ENCODE measurements at places on chromosomes 2 and 18.

GRCh38 chr2:120985997-120986651, 250.5 kb downstream of the GLI2 start:
- DNase-seq = no peak

DNA sequence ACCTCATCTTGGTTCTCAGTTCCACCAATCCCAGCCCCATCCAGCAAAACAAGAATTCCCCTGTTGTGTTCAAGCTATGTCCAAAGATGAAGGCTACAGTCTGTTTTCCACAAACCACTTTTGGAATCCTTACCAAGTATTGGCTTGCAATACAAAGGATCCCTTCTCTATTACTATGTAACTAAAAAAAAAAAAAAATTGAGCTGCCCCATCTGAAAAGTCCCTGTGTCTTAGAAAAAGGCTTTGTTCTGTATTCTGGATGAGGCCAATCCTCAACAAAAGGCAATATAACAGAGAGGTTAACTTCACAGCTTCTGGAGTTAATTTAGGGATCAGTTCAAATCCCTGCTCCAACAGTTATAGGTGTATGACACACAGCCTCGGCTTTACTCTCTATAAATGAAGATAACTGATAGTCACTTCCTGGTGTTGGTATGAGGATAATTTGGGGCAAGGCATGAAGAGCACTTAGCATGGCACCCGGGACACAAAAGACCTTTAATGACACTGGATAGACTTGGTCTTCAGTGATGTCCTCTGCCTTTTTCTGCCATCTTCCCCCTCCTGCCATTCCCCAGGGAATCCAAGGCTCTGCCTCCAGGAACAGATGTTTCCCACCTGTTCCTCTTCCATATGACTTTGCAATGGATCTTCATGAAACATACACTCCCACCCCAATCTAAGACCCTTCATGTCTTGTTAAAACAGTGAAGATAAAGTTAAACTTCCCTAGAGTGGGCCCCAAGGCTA, 61.2 kb upstream of the ATL2 start:
- DNase-seq = no peak

DNA sequence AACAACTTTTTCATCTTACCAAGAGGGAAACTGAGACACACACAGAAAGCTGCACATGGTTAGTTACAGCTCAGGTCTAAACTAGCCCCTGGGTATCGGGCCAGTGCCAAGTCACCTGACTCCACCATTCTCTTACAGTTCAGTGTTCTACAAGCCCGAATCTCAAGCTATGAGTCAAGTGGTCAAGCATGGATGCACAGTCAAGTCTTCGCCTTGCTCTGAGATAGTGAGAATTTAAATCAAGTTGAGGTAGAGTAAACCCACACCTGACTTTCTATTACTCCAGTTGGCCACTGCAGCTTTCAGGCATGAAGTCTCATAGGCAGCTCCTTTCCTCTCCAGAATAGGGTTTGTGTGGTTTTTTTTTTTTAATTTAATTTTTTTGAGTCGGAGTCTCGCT, 34.5 kb upstream of the ARL5A start:
- DNase-seq = no peak

DNA sequence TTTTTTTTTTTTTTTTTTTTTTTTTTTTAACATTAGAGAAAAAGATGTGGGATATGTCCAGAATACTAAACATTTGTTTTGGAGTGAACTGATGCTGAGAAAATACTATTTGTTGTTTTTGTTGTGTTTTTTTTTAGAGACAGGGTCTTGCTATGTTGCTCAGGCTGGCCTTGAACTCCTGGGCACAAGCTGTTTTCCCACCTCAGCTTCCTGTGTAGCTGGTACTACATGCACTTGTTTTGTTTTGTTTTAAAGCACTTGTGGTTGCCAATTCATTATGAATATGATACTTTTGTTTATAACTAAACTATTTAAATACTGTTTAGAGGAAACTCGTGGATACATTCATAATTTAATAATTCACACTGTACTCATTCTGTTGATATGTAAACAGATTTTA, 33.4 kb upstream of the DYSF start:
- DNase-seq = no peak

DNA sequence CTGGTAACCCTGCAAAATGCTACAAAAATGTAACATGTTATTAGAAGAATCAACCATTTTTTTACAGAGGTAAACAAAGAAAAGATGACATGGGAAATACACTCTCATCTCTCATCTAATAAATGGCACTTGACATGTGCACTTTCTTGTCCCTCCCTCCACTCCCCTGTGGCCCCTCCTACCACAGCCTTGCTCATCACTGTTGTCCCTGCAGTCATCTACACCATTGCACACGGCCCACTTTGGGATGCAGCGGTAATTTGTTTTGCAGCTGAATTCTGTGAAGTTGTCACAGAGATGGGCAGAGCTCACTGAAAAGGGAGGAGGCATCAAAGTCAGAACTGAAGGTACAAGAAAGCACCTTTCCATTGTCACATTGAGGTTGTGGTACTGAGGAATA, 103.6 kb downstream of the DHRS9 start:
- no peak for DNase-seq

All from brain (organoid and tissue), 16 donors.